ENCODE measurements at places on chromosomes 1 and 21. TPM values are rescaled to one million over a fixed set of nuclear protein-coding genes. Genes with fewer than 3 reads are reported as not detected.

- H3K4me1 ChIP-seq: no peaks in the 10 kb centered on the region
- DNase-seq: no peak
- H3K4me3 ChIP-seq: no peak overlapping the region
- H3K27me3 ChIP-seq: peaks cover 19% of the 10 kb centered on the region
- H3K27ac ChIP-seq: no peak overlapping the region
- no peaks in the 10 kb centered on the region for H3K36me3 ChIP-seq
Measured at GRCh38 chr1:40593449-40594186, 62.2 kb downstream of the ZNF684 start.

DNA sequence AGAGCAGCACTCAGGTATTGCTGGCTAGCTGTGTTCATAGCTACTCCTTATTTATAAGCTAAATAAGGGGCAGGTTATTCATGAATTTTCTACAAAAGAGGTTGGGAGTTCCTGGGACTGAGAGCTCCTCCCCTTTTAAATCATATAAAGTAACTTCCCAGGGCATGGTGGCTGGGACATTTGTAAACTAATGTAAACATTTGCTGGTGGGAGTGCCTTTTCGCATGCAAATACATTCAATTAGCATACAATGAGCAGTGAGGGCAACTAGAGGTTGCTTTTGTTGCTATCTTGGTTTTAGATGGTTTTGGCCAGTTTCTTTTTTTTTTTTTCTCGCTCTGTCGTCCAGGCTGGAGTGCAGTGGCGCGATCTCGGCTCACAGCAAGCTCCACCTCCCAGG lies 43.4 kb downstream of the GNPAT start:
- H3K27me3 ChIP-seq: no peaks in the 10 kb centered on the region
- no peaks in the 10 kb centered on the region for H3K4me1 ChIP-seq
- H3K36me3 ChIP-seq: no peaks in the 10 kb centered on the region

DNA sequence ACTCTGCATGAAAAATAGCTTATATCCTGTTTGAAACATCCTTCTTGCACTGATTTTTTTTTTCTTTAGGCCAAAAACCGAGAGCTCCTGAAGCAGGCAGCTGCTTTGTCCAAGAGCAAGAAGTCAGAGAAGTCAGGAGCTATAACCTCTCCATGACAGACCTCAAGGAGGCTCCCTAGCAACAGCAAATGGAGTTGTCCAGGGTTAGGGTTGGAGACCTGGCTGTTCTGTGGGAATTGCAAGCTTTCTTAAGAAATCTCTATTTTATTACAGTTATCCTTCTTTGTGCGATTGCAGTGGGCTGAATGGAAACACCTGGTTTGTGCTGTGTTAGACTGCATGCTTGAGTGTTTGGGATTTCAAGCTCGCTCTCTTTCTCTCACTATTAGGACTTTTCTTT lies 12.6 kb upstream of the STX12 start:
- H3K27ac ChIP-seq: no peak overlapping the region
- no peak overlapping the region for H3K4me3 ChIP-seq
- peaks cover 14% of the 10 kb centered on the region for H3K36me3 ChIP-seq
- no peaks in the 10 kb centered on the region for H3K27me3 ChIP-seq
- DNase-seq: no peak
- H3K4me1 ChIP-seq: no peaks in the 10 kb centered on the region

Gene SCYL3
- total RNA-seq: 4.9 TPM

Gene CELA2B
- not detected for total RNA-seq

- DNase-seq: no peak
- no peaks in the 10 kb centered on the region for H3K27me3 ChIP-seq
- no peaks in the 10 kb centered on the region for H3K36me3 ChIP-seq
- H3K27ac ChIP-seq: no peak overlapping the region
Measured at GRCh38 chr1:68087184-68087583, 36.8 kb upstream of the DIRAS3 start.

- no peak for DNase-seq
- no peak overlapping the region for H3K4me3 ChIP-seq
- H3K27me3 ChIP-seq: no peaks in the 10 kb centered on the region
Measured at GRCh38 chr1:45444609-45445131, 46.3 kb downstream of the TESK2 start.

- H3K27ac ChIP-seq: no peak overlapping the region
- no peak overlapping the region for H3K4me3 ChIP-seq
- no peaks in the 10 kb centered on the region for H3K4me1 ChIP-seq
- H3K36me3 ChIP-seq: peaks cover 14% of the 10 kb centered on the region
- H3K27me3 ChIP-seq: no peaks in the 10 kb centered on the region
- DNase-seq: no peak
Measured at GRCh38 chr1:119943216-119943615, 46.9 kb upstream of the ADAM30 start.

- no peaks in the 10 kb centered on the region for H3K36me3 ChIP-seq
- no peak overlapping the region for H3K27ac ChIP-seq
- H3K27me3 ChIP-seq: no peaks in the 10 kb centered on the region
- peaks cover 30% of the 10 kb centered on the region for H3K4me1 ChIP-seq
Measured at GRCh38 chr1:113207019-113207418, 134.0 kb downstream of the LRIG2 start.

Gene TRIM67
- not detected for total RNA-seq

- no peaks in the 10 kb centered on the region for H3K4me1 ChIP-seq
- H3K36me3 ChIP-seq: no peaks in the 10 kb centered on the region
- no peak overlapping the region for H3K4me3 ChIP-seq
- no peak overlapping the region for H3K27ac ChIP-seq
Measured at GRCh38 chr21:15932726-15933125, 202.9 kb downstream of the USP25 start.

Gene NPHP4
- total RNA-seq: 5.7 TPM

Gene SLC16A1
- total RNA-seq: 67.0 TPM

DNA sequence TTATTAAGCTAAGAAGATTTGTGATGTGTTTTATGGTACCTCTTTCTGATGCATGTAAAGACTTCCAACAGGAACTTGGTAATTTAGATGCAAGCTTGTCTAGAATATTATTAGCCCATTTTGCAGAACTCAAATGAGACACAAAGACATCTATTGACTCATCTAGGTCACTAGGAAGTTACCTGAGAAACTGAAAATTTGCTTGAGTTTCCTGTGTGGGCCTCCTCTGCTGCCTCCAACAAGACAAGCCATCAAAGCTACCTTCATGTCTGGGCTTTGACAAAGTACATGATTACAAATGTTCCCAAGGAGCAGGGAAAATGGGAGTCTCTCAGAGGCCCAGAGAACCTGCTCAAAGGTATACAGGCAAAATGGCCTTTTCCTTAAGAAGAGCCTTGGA lies 5.6 kb downstream of the RUNX1 start:
- no peaks in the 10 kb centered on the region for H3K27me3 ChIP-seq
- H3K36me3 ChIP-seq: no peaks in the 10 kb centered on the region
- no peak for DNase-seq
- no peak overlapping the region for H3K27ac ChIP-seq

DNA sequence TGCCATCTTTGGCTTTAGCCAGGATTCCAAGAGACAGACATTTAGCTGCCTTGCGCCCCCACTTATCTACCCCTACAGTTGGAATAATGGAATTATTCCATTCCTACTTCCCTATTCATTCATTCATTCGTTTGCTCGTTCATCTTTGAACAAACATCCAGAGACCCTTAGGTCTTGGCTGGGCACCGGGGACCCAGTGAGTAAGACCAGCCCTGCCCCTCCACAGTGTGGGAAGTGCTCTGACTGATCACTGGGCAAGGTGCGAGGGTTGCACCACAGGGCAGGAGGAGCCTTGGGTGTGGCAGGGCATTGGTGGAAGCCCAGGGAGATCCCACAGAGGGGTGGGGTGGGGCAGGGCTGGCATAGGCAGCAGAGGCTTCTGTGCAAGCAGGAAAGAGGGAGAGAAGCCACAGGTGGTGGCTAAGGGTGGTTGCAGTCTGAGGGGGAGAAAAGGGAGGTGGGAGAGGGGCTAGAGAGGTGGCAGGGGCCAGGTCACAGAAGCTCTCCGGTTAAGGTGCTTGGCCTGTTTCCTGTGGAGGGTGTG lies 35.0 kb upstream of the TMEM61 start:
- H3K27me3 ChIP-seq: no peaks in the 10 kb centered on the region
- H3K27ac ChIP-seq: no peak overlapping the region
- no peak for DNase-seq
- H3K4me1 ChIP-seq: peaks cover 21% of the 10 kb centered on the region

Gene KLHDC8A
- total RNA-seq: not detected

Gene PRAMEF10
- not detected for total RNA-seq

- no peaks in the 10 kb centered on the region for H3K4me1 ChIP-seq
- H3K27me3 ChIP-seq: no peaks in the 10 kb centered on the region
- H3K36me3 ChIP-seq: no peaks in the 10 kb centered on the region
- no peak for DNase-seq
- H3K27ac ChIP-seq: no peak overlapping the region
Measured at GRCh38 chr1:14039582-14040430, 339.8 kb downstream of the PRDM2 start.

- no peaks in the 10 kb centered on the region for H3K36me3 ChIP-seq
- no peaks in the 10 kb centered on the region for H3K4me1 ChIP-seq
- no peak overlapping the region for H3K4me3 ChIP-seq
Measured at GRCh38 chr1:115313182-115313581, 24.9 kb downstream of the NGF start.

DNA sequence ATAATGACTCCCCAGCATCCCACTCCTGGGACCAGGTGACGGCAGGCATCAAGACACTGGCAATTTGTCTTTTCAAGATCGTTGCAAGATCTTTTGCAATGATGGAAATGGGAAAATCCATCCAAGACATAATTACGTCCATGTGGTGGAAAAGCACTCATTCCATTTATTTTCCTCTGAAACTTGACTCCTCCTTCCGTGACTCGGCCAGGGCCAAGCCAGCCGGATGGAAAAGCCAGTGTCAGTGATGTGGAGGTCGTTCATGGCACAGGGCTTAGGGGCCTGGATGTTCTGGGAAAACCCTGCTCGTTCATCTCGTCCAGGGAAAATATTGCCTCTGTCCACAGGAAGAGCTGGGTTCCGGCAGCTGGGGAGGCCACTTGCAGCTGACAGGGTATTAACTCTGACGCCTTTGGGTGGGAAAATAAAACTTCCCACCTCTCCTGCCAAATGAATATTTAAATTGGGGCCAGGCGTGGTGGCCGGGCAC lies 46.2 kb downstream of the C1orf198 start:
- no peaks in the 10 kb centered on the region for H3K36me3 ChIP-seq
- H3K4me3 ChIP-seq: no peak overlapping the region
- no peaks in the 10 kb centered on the region for H3K27me3 ChIP-seq
- H3K4me1 ChIP-seq: no peaks in the 10 kb centered on the region
- H3K27ac ChIP-seq: no peak overlapping the region
- no peak for DNase-seq

DNA sequence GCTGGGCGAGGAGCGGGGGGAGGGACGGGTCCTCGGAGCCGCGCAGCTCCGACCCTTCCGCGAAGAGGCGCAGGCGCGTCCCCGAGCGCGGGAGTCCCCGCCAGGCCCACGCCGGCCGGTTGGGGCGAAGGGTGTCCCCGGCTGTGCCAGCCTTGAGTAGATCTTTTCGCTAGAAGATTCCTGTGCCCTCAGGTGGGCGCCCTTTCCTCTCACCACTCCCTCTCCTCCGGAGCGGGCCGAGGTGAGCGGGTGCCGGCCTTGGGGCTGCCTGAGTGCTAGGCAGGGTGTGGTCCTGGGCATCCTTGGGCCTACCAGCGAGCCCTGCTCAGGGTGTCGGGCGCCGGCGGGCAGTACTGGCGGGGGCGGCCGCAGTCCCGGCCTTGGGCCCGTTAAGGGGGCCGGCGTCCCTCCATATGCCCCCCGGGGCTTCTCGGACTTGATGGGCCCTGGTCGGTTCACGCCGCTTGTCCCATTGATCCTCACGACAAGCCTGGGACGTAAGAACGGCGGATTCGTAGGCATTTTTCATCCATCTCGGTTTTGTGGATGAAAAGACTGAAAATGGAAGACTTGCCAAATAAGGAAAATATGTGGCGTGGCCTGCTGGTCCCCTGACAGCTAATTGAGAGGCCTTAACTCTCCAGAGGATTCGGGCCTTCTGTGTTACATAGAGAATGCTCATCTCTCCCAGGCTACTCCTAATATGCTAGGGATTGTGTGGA lies 712 bp downstream of the DEGS1 start:
- no peaks in the 10 kb centered on the region for H3K36me3 ChIP-seq
- peak overlapping the region; percentile 60 for H3K4me3 ChIP-seq
- H3K27me3 ChIP-seq: no peaks in the 10 kb centered on the region
- H3K4me1 ChIP-seq: peaks cover 36% of the 10 kb centered on the region
- peak overlapping the region; percentile 67 for H3K27ac ChIP-seq

GRCh38 chr1:145711213-145711651 lies 4.1 kb upstream of the PDZK1 start:
- H3K36me3 ChIP-seq: no peaks in the 10 kb centered on the region
- no peaks in the 10 kb centered on the region for H3K27me3 ChIP-seq

DNA sequence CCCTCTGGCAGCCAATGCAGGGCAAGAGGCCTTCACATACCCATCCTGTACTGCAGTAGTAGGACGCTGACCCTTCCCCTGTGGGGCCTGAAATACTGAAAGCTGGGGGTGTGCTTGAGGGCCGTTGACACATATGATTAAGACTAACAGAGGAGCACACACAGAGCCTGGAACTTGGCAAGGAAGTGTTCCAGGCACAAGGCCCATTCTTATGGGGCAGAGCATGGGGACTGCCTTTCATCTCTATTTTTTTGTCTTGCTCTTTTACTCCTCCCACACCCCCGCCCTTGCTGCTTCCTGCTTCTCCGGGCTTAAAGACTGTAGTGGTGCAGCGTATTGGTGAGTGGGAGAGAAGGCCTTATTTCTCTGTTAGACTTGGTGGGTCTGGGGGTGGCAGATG lies 137.4 kb downstream of the BACH1 start:
- H3K27ac ChIP-seq: no peak overlapping the region
- H3K4me1 ChIP-seq: no peaks in the 10 kb centered on the region
- H3K4me3 ChIP-seq: no peak overlapping the region
- H3K36me3 ChIP-seq: no peaks in the 10 kb centered on the region

GRCh38 chr1:244573768-244574167 lies 79.2 kb upstream of the DESI2 start:
- no peak overlapping the region for H3K27ac ChIP-seq
- no peak overlapping the region for H3K4me3 ChIP-seq
- no peak for DNase-seq
- H3K36me3 ChIP-seq: no peaks in the 10 kb centered on the region

- H3K4me1 ChIP-seq: no peaks in the 10 kb centered on the region
- H3K27me3 ChIP-seq: peaks cover 9% of the 10 kb centered on the region
- H3K27ac ChIP-seq: no peak overlapping the region
- no peak overlapping the region for H3K4me3 ChIP-seq
- DNase-seq: no peak
Measured at GRCh38 chr1:116832308-116832931, 77.3 kb upstream of the PTGFRN start.

Gene SPATA45
- 0.86 TPM for total RNA-seq

Gene AIRE
- total RNA-seq: not detected

Gene NDC1
- 44.6 TPM for total RNA-seq

DNA sequence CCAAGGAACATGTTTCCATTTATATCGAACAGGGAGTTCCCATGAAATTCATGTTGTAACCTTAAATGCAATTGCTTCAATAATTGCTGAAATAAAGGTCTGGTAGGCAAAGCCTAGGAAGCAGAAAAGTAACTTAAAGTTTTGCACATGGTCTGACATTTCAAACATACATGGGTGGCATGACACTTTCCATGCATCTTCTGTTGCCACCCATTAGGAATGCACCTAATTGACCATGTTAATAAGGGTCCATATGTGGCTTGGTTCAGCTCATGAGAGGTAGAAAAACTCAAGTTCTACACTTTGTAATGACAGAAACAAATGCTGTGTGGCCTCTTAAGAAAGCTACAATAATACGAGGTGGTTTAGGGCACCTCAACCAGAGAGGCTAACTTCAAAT lies 72.0 kb upstream of the GORAB start:
- no peak for DNase-seq
- H3K36me3 ChIP-seq: no peaks in the 10 kb centered on the region
- no peaks in the 10 kb centered on the region for H3K4me1 ChIP-seq

- H3K27ac ChIP-seq: no peak overlapping the region
- no peak for DNase-seq
- no peak overlapping the region for H3K4me3 ChIP-seq
Measured at GRCh38 chr1:40753142-40753882, 30.3 kb upstream of the KCNQ4 start.
